Transverse colon (tissue), 4 donors: ENCODE measurements at places on chromosomes 13 and 19.

- DNase-seq, result no peak
Measured at GRCh38 chr19:47414469-47414868, 4.9 kb downstream of the MEIS3 start.

- no peak for DNase-seq
Measured at GRCh38 chr19:18493440-18494266, 28.2 kb downstream of the ELL start.

- no peak for DNase-seq
Measured at GRCh38 chr13:109885235-109885634, 98.9 kb upstream of the IRS2 start.

DNA sequence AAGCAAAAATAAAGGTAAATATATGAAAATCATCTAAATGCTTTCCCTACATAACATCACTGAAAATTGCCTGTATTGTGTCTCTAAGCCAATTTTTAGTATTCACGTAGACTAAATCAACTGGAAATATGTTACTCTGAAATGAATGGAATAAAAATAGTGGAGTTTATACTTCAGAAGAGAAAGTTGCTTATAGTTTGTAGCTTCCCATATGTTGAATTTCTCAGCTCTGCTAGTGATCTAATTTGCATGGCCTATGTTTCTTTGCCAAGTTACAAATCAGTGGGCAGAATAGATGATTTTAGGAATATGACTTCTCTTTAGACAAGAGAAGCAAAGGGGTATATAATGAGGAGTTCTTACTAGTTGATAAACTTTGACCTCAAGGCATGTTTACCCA, 850.2 kb downstream of the OLFM4 start:
- no peak for DNase-seq

DNA sequence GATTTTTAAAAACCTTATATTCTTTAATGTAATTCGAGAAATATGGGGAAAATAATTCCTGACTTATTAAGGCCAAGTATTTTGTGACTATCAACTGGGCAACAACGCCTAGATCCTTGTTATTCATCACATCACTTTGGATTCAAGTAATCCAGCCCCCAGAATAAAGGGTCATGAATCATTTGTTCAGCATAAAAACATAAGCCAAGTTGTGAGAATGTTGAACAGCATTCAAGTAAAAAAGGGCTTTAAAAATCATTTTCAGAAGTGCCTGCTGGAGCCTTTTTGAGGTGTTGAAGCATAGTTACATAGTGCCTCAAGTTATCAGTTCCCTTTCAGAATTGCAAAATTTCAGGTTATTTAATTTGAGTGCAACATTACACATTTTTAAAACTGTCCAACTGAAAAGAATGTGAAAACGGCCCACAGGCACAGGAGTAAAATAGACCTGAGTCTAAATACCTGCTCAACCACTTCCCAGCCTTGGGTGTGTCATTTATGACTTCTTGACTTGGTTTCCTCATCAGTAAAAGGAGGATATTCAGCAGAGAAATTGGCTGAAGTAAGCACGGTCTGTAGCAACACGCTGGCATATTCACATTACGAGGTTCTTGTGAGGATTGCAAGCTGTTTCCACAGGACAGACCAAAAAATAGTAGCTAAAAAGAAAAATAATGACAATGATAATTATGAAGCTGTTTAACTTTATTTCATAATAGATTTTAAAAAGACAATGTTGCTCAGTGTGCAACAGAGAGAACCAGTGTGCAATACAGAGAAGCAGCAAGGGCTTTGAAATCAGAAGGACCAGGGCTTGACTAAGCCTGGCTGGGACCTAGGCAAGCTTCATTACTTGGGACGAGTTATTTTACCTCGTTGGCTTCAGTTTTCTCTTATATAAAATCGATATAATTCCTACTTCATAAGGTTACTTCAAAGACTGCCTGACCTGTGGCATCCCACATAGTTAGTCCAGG, 56.6 kb downstream of the MBNL2 start:
- DNase-seq, result no peak

GRCh38 chr19:32928806-32929205, 43.0 kb downstream of the CEP89 start:
- DNase-seq, result no peak

DNA sequence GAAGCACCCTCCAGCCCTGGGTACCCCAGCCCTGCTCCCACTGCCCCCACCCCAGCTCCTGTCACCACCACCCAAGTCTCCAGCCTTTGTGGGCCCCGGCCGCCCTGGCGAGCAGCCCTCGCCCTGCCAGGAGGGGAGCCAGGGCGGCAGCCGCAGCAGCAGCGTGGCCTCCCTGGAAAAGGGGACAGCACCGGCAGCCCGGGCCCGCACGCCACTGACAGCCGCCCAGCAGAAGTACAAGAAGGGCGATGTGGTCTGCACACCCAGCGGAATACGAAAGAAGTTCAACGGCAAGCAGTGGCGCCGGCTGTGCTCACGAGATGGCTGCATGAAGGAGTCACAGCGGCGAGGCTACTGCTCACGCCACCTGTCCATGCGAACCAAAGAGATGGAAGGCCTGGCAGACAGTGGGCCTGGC, 3.9 kb downstream of the CIC start:
- DNase-seq, result no peak

- no peak for DNase-seq
Measured at GRCh38 chr13:20658451-20659040, 45.0 kb upstream of the IL17D start.

- DNase-seq, result no peak
Measured at GRCh38 chr19:2326699-2327360, 1.6 kb downstream of the LSM7 start.

- no peak for DNase-seq
Measured at GRCh38 chr19:58085348-58085875, 12.6 kb downstream of the ZSCAN18 start.

- DNase-seq, result no peak
Measured at GRCh38 chr13:97781891-97782305, 171.6 kb upstream of the IPO5 start.

DNA sequence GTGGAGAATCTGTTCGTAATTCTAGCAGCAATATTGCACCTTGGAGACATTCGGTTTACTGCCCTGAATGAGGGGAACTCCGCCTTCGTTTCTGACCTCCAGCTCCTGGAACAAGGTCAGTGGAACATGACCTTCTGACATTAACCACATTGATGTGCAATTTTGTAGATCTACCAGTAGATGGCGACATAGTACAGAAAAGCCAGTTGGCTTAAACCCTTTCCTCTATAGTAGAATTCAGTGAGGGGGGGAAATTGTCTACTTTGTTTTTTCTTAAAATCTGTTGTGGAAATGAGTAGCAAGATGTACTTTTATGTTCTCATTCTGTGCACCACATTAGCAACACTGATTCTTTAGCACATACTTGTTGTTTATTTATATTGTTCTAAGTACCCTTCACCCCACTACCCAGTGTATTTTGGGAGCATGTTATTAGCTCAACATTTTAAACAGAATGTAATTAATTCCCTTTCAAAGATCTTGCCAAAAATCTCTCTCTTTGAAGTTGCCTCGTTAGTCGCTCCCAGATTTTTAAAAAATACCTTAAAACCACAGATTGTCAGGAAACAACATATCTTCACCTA, 332.2 kb downstream of the MYO16 start:
- DNase-seq, result no peak

- peak; percentile 65 for DNase-seq
Measured at GRCh38 chr13:111584101-111584672, 263.7 kb downstream of the TEX29 start.

- no peak for DNase-seq
Measured at GRCh38 chr13:86976521-86977324, 694.4 kb upstream of the SLITRK5 start.

- DNase-seq, result no peak
Measured at GRCh38 chr13:32125751-32126150, 94.2 kb downstream of the FRY start.

GRCh38 chr13:31100721-31101120, 61.0 kb downstream of the HSPH1 start:
- DNase-seq, result no peak

- no peak for DNase-seq
Measured at GRCh38 chr13:98524391-98524790, 52.5 kb downstream of the STK24 start.

DNA sequence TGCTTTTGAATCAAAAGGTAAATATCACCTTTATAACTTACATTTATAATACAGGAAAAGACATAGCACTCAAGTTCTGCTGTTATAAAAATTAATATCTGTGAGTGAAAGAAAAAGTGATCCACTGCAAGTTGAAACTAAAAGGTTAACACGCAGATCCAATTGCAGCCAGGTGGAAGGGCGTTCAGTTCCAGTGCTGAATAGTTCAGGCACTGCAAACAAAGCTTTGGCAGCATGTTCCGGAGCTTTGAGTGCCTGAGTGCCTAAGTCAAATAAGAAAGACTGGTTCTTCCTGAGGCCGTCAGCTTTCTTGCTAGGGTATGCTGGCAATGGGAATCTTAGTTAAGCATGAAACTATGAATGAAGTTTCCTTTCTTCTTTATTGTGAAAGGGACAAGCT, 200.3 kb downstream of the LMO7 start:
- peak; percentile 23 for DNase-seq
